ENCODE measurements at places on chromosomes 3 and 15.

DNA sequence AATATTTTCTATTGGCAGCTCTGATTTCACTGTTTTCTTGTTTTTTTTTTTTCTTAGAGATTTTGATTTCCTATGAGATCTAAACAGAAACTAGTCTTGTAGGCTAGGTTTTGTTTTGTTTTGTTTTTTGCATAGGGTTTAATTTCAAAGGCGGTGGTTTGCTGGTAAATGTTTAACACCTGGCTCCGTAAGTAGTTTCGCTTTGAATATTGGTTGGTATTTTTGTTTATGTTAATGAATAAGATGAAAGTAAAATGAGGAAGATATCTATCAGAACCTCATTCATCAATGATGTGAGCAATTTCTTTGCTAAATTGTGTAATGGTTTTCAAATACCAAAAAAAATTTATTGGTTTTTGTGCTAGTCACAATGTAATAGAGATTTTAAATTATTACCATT is 39.7 kb upstream of the TM4SF1 start:
- H3K27me3 ChIP-seq, result no peaks in the 10 kb centered on the region
- no peak for DNase-seq
- H3K27ac ChIP-seq, result no peak overlapping the region
- no peak overlapping the region for H3K4me3 ChIP-seq

DNA sequence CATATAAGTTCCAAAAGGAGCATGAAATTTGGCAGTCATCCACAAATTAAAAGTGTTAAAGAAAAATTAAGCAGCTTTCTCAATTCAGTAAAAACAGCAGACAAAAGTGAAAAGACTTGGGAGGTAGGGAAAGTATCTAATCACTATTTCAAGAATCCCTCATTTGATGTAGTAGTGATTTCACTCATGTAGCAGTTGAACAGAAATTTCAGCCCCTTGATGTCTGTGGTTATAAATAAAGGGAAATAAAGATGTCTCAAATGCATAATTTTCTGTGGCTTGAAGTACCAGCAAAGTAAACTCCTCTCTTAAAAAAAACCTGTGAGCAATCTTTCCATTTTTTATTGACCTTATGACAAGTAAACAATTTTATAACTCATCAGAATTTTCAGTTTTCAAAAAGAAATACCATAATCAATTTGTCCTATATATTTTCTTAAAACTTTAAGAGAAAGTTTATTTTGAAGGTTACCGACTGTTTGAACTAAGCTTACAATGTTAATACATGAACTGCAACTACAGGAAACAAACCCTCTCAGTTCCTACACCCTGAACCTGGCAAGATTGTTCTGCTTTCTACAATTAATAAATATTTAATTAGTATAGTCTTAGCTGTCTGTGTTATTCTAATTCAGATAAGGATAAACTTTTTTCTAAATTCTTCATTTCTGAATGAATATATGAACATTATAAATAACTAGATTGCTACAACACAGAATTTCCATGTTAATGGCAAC is 94.2 kb downstream of the CBLB start:
- H3K36me3 ChIP-seq, result no peaks in the 10 kb centered on the region
- H3K27me3 ChIP-seq, result no peaks in the 10 kb centered on the region
- no peak for DNase-seq

GRCh38 chr3:58020783-58021071 is 12.5 kb downstream of the FLNB start:
- no peak overlapping the region for H3K27ac ChIP-seq
- H3K36me3 ChIP-seq, result no peaks in the 10 kb centered on the region
- H3K4me3 ChIP-seq, result no peak overlapping the region

DNA sequence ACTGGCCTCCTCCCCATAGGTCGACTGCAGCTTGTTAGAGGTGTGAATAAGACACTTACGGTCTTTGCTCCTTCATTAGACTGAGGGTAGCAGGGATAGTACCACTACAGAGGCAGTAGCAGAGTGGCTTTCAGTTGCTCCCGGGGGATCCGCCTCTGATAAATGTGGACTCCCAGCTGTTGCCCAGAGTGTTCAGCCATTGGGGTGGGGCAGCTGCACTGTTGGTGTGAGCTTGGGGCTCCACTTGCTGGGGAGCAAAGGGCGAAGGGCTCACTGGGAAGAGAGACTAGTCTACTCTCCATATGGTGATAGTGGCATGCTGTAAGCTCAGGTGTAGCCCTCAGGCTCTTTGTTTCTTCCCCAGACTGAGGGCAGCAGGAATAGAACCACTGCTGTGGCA is 239.1 kb downstream of the LRRN1 start:
- no peaks in the 10 kb centered on the region for H3K4me1 ChIP-seq
- H3K27ac ChIP-seq, result no peak overlapping the region
- no peak for DNase-seq
- no peaks in the 10 kb centered on the region for H3K27me3 ChIP-seq

DNA sequence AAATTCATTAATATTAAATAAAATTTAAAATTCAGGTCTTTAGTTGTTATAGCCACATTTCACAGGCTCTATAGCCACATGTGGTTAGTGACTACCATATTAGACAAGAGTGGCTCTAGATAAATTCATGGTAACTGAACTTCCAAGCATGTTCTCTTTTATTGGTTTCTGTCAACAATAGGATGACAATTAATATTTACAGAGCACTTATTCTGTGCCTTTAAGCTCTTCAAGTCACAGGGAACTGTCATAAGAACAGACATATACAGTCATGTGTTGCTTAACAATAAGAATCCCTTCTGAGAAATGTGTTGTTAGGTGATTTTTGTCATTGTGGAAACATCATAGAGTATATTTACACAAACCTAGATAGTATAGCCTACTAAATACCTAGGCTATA is 38.8 kb upstream of the SLC25A36 start:
- no peak for DNase-seq
- no peak overlapping the region for H3K4me3 ChIP-seq
- H3K27me3 ChIP-seq, result no peaks in the 10 kb centered on the region
- no peak overlapping the region for H3K27ac ChIP-seq
- H3K4me1 ChIP-seq, result no peaks in the 10 kb centered on the region

DNA sequence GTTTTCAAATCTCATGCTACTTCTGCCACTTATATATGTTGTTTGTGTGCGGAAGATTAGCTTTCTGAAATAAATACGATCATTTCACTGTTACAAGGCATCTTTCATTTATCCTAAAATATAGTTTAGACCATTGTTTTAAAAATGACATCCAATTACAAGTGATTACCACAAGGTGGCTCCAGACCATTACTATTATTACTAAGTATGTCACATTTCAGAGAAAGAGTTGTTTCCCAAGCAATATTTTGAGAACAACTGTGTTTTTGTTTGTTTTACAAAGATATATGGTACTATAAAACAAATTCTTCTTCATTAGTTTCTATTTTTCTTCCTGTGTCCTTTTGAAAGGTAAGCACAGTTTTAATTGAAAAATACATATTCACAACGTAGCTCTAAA is 136.0 kb upstream of the RAP2B start:
- no peaks in the 10 kb centered on the region for H3K27me3 ChIP-seq
- no peaks in the 10 kb centered on the region for H3K4me1 ChIP-seq
- H3K36me3 ChIP-seq, result no peaks in the 10 kb centered on the region
- no peak overlapping the region for H3K4me3 ChIP-seq
- no peak for DNase-seq
